ENCODE measurements at places on chromosomes 2 and 18.
A peak's percentile ranks its signal among the peaks of the same experiment; 100 is the strongest.

DNA sequence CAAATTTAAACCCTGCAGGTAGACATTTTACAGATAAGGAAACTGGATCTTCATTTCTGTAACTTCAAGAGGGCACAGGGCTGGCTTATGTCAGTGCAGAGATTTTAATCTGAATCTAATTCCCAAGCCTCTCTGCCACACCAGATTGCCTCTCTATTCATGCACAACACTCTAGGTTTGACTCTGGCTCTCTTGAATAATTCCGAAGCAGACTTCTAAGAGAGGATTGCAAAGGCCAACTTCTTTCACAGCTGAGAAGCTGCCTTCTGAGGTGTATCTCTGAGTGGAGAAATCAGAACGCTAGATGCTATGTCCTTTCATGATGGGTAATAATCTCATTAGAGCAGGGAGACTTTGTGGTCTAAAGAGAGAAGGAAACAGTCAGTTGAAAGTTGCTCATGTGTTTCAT lies 20.1 kb upstream of the MGAT5 start:
- DNase-seq = no peak

DNA sequence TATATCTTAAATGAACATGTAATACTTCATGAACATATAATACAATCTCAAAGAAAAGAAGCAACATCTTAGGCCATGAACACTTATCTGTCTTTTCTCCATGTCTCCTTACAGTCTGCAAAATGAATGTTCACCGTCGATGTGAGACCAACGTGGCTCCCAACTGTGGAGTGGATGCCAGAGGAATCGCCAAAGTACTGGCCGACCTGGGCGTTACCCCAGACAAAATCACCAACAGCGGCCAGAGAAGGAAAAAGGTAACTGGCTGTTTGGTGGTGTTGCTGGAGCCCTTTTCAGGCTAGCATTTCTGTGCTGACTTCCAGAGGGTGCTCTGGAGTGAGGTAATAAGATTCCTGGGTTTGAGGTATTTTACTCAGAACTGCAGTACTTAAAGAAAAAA lies 295.9 kb upstream of the EPAS1 start:
- no peak for DNase-seq

DNA sequence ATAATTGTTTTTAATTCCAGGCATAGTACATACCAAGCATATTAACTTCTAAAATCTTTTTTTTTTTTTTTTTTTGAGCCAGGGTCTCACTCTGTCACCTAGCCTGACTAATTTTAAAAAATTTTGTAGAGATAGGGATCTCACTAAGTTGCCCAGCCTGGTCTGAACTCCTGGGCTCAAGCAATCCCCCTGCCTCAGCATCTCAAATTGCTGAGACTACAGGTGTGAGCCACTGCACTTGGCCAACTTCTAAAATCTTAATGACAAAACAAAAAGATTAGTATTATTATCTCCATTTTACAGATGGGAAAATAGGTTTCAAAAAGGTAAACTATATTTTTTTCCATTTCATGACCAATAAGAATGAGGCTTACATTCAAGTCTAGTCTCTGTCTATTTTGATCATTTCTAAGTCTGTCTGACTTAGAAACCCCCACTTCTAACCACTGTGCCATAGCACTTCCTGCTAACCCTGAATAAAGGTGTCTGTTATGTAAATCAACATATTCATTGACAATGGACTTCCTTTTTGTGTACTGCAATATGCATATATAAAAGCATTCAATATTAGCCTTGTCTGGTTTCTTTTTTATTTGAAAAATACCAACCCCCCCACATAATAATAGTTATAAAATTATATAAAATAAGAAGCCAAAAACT lies 28.7 kb upstream of the ZEB2 start:
- DNase-seq = no peak

GRCh38 chr2:204032301-204032700 lies 95.7 kb downstream of the ICOS start:
- DNase-seq = no peak

GRCh38 chr2:24107-24506 lies 22.2 kb downstream of the FAM110C start:
- no peak for DNase-seq

DNA sequence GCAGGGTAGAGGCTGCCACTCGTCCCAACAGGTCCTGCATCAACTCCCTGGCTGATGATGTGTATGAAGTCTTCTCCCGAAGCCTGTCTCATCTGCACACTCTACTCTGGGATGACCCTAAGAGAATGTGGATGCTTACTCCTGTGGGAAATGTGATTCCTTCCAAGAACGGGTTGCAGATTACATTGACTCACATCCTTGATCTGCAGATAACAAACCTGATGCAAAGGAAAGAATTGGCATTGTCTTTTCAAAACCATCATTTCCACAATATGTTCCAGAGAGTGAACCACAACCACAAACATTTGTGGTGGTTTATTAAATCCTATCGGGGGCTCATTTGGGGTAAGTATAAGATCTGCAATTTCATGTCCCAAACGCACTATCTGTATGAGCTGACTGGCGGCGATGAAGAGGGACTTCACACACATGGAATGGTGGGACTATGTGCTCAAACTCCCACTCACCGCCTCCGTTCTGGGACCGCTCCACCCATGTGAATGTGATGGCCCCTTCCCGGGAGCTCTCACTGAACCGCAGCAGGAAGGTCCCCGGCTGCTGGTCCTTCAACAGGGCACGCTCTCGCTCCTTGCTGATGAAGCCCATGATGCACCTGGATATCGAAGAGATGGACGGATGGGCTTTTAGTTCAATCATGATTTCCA lies 35.5 kb downstream of the STAT1 start:
- DNase-seq = no peak

DNA sequence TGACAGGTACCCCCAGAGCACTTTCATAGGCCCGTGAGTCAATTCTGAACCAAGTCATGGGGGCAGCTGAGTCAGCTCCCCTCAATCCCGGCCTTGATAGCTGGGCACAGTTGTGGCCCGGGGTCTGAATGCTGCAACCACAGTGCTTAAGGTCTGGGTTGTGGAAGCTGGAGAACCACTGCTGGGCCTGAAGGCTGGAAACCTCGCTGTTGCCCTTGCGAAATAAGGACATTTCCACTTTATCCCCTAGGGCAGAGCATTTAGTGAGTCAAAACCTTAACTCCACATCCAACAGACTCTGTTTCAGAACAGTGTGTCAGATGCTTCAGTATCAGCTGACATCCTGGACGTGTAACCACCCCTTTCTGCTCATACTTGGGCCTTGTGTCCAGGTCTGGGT lies 58.6 kb downstream of the SP110 start:
- DNase-seq = no peak

- no peak for DNase-seq
Measured at GRCh38 chr18:10050956-10051355, 137.1 kb downstream of the VAPA start.

DNA sequence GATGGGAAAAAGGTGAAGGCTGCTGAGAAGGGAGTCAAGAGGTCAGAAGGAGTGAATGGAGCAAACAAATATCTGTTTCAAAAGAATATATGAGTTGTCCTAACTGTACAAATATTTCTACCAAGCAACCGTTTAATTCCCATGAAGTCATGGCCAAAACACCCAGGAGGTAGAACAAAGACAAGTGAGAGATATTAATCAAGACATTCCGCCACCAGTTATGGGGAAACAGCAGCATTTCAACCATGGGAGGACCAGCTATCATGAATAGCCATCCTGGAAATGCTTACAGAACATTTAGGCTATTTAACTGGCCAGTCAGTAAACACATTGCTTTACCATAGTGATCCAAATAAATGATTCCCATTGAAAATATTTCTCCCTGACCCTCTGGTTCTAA lies 396.3 kb downstream of the IRS1 start:
- DNase-seq = no peak

- DNase-seq = no peak
Measured at GRCh38 chr18:62991389-62991788, 276.0 kb downstream of the PHLPP1 start.

- no peak for DNase-seq
Measured at GRCh38 chr2:28960401-28960800, 20.7 kb upstream of the TOGARAM2 start.

GRCh38 chr18:57025540-57025939 lies 121.3 kb upstream of the BOD1L2 start:
- peak; percentile 38 for DNase-seq

GRCh38 chr2:101496279-101496678 lies 21.4 kb upstream of the RFX8 start:
- DNase-seq = no peak

DNA sequence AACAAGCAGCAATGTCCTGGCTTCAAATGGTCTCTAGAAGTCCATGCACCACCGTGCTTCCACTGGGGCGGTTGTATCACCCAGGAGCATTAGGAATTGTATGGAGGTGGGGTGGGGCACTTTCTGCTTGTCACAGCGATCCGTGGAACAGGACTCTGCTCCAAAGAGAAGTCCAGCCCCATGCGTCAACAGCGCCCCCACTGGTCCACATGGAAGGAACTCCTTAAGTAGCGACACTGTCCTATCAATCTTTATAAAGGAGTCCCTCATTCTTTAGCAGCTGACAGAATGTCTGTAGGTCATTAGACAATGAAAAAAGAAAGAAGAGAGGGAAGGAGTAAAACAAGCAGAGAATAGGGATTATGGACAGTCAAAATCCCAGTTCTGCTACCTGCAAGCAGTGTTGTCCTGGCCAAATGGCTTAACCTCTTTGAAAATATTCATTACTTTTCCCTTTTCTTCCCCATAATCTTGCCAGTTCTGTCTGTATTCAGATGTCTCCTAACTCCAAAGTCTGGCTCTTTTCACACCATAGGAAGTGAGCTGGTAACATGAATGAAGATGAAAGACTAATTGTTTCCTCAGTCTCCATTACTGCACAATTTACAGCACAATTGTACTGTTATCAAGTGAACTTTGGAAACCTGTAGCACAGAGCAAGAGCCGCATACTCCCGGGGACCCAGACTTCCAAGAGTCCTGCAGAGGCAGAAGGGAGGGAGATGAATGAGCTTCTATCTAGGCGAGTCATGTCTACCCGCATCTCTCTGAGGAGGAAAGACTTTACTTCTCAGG lies 9.9 kb downstream of the NFE2L2 start:
- peak; percentile 68 for DNase-seq

Data from nephron progenitor cell (in vitro differentiated cells).